ENCODE measurements at places on chromosomes 3 and 15.

GRCh38 chr3:153087595-153088566 lies 74.1 kb upstream of the RAP2B start:
- no peak for DNase-seq

DNA sequence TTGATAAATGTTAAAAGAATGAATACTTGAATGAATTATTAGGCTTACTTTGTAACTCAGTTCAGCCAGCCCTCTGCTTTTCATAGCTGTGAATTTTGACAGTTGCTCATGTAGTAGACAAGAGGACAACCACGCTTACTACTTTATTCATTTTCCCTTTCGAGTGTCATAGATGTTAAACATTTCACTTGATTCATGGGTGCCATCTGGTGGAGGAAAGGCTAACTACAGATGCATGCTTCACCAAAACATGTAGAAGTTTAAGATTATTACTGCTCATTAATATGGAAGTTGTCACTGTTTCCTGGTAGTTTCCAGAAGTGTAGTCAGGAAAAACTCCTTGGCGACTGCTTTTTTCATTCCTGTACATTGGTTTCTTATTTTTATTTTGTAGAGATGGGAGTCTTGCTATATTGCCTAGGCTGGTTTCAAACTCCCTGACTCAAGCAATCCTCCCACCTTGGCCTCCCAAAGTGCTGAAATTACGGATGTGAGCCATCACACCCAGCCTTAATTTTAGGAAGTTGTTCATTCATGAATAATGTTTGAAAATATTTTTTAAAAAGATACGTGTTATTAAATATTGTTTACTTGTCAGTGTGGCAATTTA lies 163.2 kb downstream of the B3GALNT1 start:
- no peak for DNase-seq

DNA sequence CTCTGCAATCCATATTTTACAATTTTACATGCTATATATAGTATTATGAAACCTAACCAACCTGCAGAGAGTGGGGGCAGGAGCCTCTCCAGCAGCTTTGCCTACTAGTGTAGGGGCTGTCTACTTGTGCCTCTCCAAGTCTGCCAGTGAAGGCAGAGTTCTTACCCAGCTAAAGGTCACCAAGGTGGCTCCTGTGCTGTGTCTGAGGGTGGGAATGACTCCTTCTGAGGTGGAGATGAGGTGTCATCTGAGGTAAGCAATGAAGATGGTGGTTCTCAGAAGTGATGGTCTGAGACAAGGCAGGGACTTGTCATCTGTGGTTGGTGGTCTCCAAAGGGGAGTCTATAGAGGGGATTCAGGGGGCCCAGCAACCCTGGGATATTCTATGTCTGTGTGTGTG lies 47.5 kb downstream of the SACM1L start:
- no peak for DNase-seq

DNA sequence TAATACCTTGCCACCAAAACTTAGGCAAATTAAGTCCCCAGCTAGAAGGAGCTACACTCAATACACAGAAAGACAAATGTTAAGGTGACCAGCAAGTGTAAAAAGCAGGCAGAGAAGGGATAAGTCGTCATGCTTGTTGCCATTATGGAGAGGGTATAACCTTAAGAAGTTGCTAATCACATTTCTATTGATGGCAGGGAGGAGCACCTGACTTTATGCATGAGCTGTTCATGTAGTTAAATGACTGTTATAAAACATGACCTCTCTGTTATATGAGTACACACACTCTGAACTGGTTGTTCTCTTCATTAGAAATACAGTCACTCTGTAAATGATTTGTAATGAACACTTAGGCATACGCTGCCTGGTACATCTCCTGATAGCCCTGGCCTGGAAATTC lies 6.6 kb upstream of the CCNL1 start:
- DNase-seq = no peak

GRCh38 chr3:124131580-124131979 lies 139.7 kb upstream of the ROPN1 start:
- DNase-seq = no peak

DNA sequence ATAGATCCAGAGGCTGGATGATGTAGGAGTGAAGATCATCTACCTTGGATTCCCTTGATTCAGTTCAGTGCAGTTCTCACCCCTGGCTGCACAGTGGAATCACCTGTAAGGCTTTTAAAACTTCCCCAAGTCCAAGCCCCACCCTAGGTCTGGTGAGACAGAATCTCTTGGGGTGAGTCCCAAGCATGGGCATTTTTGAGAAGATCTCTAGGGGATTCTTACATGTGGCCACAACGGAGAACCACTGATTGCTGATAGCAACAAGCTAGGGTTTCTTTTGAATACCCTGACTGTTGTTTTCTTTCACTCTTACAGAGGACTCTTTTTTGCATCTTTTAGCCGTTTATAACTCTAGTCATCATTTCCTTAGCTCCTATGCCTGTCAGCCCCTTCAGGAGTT lies 204.9 kb upstream of the RASGRP1 start:
- DNase-seq = no peak

GRCh38 chr3:52547143-52547542 lies 10.7 kb downstream of the UQCC5 start:
- DNase-seq = no peak

DNA sequence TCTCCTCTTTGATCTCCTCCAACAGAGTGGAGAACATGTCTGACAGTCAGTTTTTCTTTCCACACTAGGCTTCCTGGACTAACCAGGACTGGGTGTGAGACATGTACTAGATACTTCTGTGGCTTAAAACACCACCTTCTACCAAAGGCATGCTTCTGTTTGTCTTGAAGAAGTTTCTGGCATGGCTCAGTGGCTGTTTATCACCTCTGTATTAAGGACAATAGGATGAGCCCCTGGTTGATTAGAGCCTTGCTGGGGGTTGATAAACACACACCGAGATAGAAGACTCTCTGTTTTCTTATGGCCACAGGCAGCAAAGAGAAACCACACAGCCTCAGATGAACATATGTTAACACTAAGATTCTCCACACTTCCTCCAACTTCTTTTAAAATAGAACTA lies 40.5 kb downstream of the SV2B start:
- no peak for DNase-seq

- DNase-seq = no peak
Observed at GRCh38 chr15:42728560-42728959, 8.4 kb downstream of the CDAN1 start.

DNA sequence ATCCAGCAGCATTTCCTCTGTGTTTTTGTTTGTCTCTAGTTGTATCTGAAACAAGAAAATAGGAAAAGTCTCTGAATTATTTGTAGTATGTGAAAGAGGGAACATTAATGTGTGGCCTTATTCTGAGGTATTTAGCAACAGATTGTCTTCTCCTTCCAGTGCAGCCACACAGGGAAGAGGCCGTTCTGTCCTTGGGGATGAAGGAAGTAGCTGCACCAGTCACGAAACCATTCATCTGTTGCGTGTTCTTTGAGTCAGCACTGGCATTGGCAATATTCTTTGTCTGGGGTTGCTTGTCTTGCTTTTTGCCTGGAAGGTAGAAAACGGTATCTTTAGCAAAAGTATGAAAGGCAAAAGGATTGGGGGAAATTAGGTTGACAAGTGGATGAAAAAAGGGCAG lies 91.6 kb downstream of the CDIN1 start:
- no peak for DNase-seq

DNA sequence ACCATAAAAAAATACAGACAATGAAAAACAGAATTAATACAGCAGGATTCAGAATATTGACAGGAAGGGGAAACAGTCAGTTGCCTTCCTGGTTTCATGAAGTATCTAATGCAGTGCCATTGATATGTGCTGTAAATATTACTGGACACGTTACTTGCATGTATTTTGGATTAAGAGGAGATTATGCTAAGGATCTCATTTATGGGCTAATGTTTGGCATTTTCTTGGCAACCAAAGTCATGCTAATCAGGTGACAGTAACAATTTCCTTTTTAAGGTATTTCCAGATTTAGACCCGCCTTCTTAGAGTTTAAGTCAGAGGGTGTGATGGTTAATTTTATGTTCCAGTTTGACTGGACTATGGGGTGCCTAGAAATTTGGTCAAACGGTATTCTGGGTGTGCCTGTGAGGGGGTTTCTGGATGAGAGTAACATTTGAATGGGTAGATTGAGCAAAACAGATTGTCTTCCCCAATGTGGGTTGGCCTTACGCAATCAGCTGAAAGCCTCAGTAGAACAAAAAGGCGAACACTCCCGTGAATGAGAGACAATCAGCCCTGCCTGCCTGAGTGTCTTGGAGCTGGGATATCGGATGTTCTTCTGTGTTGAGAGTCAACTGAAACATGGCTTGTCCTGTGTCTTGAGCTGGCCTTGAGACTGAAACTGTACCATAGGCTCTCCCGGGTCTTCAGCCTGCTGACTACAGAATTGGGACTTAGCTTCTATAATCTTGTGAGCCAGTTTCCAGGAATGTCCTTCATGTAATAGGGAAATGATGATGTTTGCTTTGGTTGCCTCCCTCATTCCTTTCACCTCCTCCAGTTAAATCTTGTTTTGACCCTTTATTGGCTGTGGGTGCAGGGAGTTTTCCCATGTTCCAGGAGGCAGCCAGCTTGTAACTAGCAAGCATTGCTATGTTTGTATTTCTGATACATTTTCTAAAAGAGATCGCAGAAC lies 10.5 kb downstream of the SQOR start:
- DNase-seq = no peak

DNA sequence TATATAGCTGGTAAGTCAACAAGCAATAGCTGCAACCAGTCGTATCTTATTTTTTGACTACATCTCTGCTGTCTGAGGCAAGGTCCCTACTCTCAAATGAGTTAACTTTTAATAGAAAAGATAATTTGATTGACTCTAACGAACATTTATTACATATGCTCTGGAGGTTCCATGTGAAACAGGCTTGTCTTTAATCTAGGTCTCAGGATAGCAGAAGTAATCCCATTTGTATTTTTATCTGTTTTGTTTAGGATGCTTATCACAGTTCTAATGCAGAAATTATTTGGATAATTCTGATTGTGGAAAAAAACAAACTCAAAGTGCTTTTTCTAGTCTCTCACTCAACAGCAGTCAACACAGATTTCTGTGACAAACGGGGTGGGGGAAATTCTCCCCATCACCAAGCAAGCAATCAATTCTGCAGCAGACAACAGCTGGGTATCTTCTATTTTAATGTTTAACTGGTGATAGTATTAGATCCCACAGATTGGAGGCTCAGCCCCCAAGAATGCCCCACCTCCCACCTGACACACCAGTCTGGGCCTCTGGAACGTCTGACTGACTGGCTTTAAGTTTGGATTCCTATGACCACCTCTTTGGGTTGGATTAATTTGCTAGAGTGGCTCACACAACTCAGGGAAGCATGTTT lies 58.8 kb downstream of the ITPR1 start:
- DNase-seq = no peak

GRCh38 chr3:151974067-151974466 lies 100.6 kb downstream of the SUCNR1 start:
- DNase-seq = no peak

GRCh38 chr3:192826214-192827006 lies 91.2 kb downstream of the MB21D2 start:
- no peak for DNase-seq

GRCh38 chr3:53892286-53892637 lies 603 bp upstream of the SELENOK start:
- DNase-seq = no peak

- no peak for DNase-seq
Observed at GRCh38 chr15:38555686-38556334, 8.8 kb downstream of the RASGRP1 start.

GRCh38 chr3:145448436-145448835 lies 712.5 kb downstream of the PLOD2 start:
- DNase-seq = no peak

DNA sequence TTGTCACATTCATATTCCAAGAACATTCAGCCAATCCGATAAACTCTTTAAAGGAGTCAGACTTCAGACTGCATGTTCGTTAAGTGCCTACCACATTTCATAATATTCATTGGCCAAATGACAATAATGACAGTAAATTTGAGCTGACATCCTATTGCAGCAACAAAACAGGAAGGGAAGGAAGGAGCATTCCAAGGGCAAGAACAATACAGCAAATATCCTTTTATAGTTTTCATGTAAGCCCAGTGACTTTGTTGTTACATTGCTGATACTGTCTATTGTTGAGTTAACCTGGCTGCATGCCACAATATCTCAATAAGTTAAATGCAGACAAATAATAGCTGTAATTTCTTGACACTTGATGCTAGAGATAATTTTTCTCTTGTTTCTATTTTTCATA lies 16.4 kb upstream of the CBLB start:
- DNase-seq = no peak

DNA sequence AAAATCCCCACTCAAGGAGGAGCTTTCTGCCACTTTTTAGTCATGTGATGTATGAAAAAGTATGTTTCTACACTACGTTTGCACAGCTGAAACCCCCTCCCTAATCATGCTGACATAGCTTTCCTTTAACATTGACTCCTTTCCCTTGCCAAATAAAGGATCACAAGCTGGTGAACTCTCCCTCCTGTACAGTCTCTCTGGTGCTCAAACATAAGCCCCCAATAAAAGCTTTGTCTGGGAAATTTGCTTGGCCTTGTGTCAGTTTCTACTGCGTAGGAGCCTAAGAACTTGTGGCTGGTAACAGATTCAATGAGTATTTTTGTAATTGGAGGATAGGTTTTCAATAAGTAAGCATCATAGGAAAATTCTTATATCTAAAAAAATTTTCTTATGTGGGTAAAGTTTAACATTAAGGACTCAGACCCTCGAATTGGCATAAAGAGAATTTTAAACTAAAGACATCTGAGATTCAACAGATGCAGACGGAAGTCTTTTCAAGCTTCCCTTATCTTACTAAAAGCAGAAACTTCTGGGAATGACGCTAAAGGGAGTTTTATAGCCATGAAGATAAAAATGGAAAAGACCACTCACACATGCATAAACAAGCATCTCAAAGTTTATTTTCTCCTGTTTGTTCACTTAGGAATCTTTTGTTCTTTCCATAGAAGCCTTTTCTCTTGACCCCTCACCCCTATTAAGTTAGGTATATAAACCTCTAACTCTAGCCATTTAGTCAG lies 44.1 kb upstream of the P2RY1 start:
- no peak for DNase-seq

DNA sequence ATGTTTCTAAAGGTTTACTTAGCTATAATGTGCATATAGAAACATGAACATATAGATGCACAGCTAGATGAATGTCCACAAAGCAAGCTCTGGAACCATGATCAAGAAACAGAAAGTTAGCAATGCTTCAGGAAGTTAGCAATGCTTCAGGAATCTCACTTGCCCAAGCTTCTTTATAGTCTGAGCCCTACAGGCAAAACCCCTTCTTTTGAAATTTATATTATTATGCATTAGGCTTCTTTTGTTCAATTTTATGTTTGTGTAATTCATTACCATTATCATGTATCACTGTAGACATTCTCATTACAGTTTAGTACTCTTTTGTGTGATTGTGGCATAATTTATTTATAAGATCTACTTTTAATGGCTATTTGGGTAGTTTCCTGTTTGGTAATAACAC lies 286.4 kb upstream of the BCHE start:
- DNase-seq = no peak

All from ovary (tissue), 10 donors.